ENCODE measurements at places on chromosomes 2 and 18.

GRCh38 chr2:37391711-37392110 is 47.3 kb downstream of the QPCT start:
- DNase-seq = no peak

GRCh38 chr2:193693758-193694157 is 1499.0 kb upstream of the TMEFF2 start:
- DNase-seq = no peak

GRCh38 chr18:23355206-23355605 is 97.9 kb upstream of the RIOK3 start:
- DNase-seq = no peak

DNA sequence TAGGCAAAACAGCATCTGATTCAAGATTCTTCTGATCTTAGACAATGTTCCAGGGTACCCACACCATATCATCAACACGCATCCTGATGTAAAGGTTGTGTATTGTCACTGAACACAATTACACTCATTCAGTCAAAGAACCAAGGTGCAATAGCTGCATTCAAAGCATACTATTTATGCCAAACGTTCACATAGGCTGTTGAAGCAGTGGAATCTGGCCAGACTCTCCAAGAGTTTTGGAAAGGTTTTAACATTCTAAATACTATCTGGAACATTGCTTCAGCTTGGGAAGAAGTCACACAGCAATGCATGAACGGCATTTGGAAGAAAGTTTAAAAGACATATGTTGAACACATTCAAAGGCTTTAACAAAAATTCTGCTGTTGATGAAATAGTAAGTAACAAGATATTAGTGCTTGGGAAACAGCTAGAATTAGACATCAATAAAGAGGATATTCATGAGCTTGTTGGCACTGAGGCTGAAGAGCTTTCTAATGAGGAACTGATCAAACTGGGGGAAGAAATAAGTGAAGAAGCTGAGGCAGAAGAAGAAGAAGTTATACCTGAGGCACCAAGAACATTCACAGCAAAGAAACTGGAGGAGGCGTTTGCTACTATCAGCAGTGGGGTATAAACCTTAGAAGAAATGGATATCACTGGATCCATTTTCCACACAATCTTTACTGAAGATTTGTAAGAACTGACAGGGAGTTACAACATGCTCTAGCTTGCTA is 47.6 kb upstream of the MSH6 start:
- no peak for DNase-seq

GRCh38 chr18:79573921-79574491 is 105.6 kb upstream of the CTDP1 start:
- no peak for DNase-seq

DNA sequence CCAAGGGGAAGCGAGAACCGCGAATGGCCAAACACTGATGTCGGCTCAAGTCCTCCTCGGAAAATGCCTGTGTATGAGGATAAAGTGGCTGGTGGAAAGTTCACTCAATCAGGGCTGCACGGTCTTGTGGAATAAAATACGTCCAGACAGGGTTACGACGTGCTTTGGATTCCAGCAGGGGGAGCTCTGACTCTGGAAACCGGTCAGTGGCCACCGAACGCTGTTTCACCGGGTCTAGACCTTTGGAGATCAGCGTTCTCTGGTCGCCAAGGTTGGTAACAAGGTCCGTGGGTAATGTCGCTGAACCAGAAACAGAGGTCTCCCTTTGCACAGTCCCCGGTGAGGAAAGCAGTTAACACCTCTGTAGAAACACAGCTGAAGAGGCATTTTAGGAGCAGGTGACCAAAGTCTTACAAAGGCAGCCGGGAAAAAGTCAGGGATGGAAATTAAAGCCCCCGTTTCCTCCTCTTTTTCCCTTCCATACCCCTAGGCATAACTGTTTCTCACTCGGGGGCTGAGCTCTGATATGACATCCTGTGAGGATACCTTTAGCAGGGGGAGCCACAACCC is 47.8 kb downstream of the CDCA7 start:
- peak; percentile 81 for DNase-seq

- no peak for DNase-seq
These were observed 103.2 kb upstream of the WDR75 start for GRCh38 chr2:189338115-189338514.

DNA sequence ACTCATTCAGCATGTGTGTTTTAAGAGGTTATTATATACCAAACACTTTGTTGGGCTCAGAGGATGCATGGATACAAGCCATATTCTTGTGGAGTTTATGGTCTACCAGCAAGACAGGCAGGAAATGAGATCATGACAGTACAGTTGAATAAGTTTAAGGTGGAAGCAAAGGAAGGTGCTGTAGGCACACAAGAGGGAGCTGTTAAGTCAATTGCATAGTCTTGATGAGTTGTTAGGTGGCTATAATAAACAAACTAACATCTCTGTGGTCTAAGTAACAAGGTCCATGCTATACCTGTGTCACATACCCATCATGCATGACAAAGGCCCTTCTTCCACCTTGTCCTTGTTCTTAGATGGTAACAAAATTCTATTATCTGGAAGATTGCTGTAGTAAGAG is 538.3 kb downstream of the CNTNAP5 start:
- DNase-seq = no peak

- peak; percentile 90 for DNase-seq
These were observed 493.6 kb upstream of the SPHKAP start for GRCh38 chr2:228675091-228675490.

DNA sequence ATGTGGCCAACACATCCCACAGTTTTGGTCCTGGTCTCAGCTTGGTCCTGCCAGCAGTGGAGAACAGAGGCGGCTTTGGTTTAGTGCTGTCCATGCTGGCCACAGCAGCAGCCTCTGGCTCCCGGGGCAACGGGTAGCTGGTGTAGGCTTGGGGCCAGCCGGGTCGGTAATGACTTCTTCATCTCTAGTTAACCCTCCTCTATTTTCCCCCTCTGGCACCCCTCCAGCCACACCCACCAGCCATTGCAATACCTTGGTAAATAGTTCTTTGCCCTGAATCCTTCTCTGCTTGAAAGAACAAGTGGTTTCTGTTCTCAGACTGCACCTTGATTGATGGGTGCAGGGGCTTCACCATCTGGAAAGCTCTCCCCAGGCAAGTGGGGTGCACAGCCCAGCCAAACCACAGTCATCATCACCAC is 31.7 kb upstream of the ZNF396 start:
- DNase-seq = no peak

- no peak for DNase-seq
These were observed 675.5 kb upstream of the SLC8A1 start for GRCh38 chr2:41127351-41127750.

GRCh38 chr2:69082430-69082997 is 69.5 kb downstream of the ANTXR1 start:
- DNase-seq = peak; percentile 85

GRCh38 chr2:75284345-75284744 is 85.0 kb upstream of the TACR1 start:
- DNase-seq = no peak

DNA sequence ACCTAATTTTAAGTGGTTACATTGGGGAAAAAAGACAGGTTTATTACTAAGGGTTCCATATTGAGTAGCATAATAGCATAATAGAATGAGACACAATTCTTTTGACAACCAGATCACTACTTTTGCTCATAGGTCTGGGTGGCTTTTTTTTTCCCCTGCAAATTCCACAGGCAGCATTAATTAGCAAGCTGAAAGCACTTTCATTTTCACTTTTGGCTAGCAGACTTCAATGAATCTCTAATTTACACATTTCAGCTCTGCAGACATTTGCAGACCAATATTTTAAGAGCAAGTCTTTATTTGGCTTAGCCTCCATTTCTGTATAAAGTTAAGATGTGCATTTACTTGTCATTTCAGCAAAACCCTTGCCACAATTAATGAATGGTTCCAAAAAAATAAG is 185.5 kb downstream of the NOL4 start:
- no peak for DNase-seq

DNA sequence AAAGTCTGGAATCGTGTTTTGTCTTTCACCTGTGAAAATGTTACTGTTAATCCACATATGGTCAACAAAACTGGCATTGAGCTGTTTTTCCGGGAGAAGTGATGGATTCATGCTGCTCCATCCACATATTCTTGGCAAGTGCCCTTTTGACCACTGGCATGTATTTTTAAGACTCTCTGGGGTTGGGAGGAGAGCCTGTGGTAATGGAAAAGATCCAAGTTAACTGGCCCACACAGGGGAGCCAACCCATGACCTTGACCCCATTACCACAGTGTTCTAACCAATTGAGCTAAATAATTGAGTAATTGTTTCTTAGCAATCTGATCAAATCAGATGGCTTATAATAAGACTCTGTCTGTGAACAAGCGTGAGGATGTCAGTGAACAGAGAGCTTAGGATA is 296.2 kb upstream of the NRP2 start:
- DNase-seq = peak; percentile 56

- no peak for DNase-seq
These were observed 344.2 kb downstream of the ERBB4 start for GRCh38 chr2:212194396-212194795.

- no peak for DNase-seq
These were observed 81.9 kb downstream of the DYNAP start for GRCh38 chr18:54672846-54673475.

- peak; percentile 94 for DNase-seq
These were observed 10.5 kb downstream of the CROCC2 start for GRCh38 chr2:240916571-240917008.

- peak; percentile 73 for DNase-seq
These were observed 139.6 kb upstream of the PELI1 start for GRCh38 chr2:64283641-64284361.

DNA sequence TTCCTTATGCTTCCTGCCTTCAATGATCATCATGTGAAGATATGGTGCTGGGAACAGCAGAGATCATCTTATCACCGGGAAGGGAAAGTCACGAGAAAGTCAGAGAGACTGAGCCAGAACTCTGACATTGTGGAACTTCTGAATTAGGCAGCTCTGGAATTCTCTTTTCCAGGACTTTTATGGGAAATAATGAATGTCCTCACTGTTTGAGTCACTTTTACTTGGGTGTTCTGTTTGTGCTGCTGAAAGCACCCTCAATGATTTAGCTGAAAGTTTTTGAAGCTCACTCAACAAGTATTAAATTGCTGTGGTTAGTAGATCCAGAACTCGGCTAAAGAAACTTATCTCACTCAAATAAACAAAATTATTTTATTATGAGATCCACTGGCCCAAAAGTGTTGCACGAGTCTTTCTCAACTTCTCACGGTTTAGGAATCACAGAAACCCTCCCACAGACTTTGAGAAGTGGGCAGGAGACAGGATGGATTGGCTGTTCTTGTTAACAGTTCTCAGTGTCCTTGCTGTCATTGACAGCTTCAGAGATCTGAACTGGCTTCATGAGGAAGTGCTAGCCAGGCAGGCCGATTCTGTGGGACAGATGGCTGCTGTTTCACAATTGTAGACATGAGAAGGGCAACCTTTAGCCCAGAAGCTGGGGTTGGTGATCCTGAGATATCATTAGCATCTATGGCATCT is 26.4 kb upstream of the ATRAID start:
- peak; percentile 96 for DNase-seq

DNA sequence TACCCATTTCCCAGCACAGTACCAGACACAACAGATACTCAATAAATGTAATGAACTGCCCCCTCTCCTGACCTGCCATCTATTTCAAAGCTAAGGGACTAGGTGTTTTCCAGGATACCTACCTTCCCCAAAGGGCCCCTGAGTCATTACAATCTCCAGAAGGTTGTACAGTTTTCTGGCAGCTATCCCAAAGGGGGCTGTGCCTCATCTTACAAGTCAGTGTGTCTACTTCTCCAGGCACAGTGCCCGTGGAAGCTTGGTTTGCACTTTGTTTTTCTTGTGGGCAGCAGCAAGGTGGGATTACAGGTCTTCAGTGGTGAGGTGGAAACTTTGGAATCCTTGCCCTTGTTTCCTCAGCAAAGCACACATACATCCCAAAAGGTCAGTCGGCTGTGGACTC is 62.8 kb upstream of the CYP26B1 start:
- no peak for DNase-seq

DNA sequence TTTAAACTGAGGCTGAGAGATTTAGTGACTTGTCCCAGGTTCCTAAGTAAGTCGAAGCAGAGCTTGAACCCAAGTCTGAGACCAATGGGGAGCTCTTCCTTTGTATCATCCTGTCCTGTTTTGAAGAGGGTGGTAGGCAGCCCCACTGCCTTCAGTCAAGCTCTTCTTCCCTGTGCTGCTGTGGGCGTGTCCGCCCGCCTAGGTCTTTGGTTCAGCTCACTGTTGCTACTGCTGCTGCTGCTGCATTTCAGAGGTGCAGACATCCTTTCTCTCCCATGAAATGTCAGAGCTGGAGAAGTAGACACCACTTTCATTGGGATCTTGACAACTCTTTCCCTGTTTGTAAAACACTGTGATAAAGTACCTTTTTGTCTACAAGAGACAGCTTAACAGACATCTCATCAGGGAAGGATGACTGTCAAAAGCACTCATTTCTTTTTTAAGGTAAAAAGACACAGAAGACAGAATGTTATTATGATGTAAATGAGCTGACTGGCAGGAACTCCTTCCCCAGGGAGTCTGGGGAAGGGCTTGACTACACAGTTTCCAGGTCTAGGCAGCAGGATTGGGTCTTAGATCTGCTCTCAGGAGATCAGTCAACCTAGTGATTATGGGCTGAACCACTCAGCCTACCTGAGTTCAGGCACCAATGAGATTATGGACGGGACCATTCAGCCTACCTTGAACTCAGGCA is 91.7 kb upstream of the TRIB2 start:
- no peak for DNase-seq
